ENCODE measurements at places on chromosomes 11 and 22.

GRCh38 chr11:91686281-91686680 is 538.3 kb upstream of the FAT3 start:
- DNase-seq = no peak

GRCh38 chr11:90997241-90997640 is 774.4 kb upstream of the CHORDC1 start:
- DNase-seq = no peak

DNA sequence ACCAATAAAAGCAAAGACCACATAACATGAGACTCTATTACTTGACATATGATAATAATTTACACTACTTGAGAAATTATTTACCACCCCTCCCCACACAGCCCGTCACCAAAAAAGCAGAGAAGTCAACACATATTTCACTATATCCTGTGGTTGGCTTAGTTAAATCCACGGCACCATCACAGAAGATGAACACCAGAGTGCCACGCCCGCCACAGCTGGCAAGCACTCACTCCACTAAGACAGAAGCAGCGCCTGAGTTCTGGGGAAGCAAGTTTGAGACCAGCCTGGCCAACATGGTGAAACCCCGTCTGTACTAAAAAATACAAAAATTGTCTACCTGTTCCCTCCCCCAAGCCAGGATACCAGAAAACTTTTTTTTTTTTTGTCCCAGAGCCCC is 53.1 kb downstream of the PACSIN2 start:
- DNase-seq = no peak

DNA sequence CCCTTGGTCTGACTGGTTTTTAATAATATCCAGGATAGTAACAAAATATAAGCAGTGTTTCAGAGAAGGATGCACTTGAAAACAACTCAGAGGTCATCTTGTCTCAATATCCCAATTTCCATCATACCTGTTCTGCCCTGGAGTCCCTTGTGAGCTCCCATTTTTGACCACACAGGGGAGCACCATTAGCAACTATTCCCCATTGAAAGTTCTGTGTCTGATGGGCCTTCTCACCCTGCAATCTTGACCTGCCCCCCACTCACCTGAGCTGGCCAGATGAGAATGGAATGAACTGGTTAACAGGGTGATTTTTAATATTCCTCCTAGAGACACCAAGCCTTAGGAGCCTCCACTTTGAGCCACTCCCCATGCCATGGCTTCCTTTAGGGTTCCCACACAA is 3.8 kb upstream of the CAPN5 start:
- DNase-seq = no peak

GRCh38 chr11:67301951-67302516 is 1.3 kb upstream of the SSH3 start:
- peak; percentile 13 for DNase-seq

- DNase-seq = no peak
Measured at GRCh38 chr11:59295435-59295834, 63.3 kb upstream of the OR5AN1 start.

- no peak for DNase-seq
Measured at GRCh38 chr22:39689421-39689820, 118.9 kb downstream of the CACNA1I start.

GRCh38 chr11:112776834-112777233 is 184.4 kb upstream of the NCAM1 start:
- DNase-seq = no peak

GRCh38 chr11:122267602-122268001 is 151.6 kb upstream of the BLID start:
- no peak for DNase-seq

GRCh38 chr11:5514841-5515240 is 1.7 kb downstream of the UBQLNL start:
- DNase-seq = no peak

DNA sequence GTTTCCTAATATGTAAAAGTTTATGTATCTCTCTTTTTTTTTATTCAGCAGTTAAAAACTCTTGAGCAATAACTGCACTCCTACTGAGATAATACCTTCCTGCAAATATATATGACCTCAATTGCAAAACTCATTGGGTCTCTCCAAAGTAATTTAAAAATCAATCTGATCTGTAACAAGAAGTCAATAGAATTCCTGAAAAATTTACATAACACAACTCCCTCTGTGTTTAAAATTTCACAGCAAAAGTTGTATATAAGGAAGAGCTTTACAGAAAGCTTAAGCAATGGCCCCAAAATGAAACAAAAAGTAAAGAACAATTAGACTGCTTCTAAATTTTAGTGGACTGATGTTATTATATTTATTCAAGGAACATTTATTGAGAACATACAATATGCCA is 313.4 kb downstream of the DLG2 start:
- no peak for DNase-seq

- no peak for DNase-seq
Measured at GRCh38 chr22:36976606-36977005, 42.6 kb downstream of the TST start.

DNA sequence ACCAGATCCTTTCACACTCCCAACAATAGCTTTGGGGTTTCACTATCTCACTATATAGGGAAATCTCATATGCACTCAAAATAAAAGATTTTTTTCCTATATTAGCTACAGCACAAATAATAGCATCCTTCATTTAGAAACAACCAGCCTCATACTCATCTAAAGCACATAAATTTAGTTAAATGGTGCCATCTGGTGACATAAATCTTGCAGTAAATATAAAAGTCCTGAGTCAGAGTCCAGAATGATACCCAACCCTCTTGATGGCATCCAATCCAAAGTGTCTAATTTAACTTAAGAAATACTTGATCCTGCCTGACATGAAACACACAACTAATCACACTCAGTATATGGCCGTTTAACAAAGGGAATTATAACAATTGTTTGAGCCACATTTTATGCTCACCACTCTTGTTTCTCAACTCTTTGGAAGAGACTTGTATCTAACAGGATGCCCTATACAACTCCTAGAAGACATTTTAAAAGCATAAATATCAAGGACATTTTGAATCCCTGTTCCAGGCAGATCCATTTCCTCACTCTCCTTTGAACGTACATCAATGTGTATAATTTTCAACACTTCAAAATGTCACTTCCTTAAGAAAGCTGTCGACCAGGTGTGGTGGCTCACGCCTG is 36.2 kb downstream of the DLG2 start:
- no peak for DNase-seq

DNA sequence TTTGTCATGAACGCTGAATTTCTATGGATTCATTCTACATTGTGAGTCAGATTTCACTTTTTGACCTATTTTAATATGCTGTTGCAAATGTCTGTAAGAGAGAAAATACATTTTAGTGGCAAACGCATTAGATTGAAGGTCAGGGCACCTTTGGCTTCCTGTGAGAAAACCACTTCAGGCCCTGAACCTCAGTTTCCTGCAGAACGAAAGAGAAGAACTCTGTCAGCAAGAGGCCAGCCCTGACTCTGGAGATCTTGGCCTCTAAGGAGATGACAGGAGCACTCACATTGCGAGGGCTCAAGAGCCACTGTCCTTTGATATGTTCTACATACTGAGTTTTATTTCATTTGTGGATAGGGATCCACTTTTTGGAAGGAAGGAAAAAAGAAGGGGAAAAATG is 83.6 kb downstream of the KCNJ1 start:
- DNase-seq = no peak

GRCh38 chr22:37703906-37704305 is 7.1 kb downstream of the TRIOBP start:
- DNase-seq = no peak

GRCh38 chr11:122248131-122248530 is 132.1 kb upstream of the BLID start:
- DNase-seq = no peak

- no peak for DNase-seq
Measured at GRCh38 chr22:44876921-44877320, 124.5 kb downstream of the ARHGAP8 start.

GRCh38 chr11:106178361-106178760 is 100.9 kb downstream of the AASDHPPT start:
- no peak for DNase-seq

GRCh38 chr11:60477035-60477445 is 15.5 kb upstream of the MS4A12 start:
- no peak for DNase-seq

GRCh38 chr11:68813773-68814172 is 27.9 kb downstream of the CPT1A start:
- DNase-seq = no peak

DNA sequence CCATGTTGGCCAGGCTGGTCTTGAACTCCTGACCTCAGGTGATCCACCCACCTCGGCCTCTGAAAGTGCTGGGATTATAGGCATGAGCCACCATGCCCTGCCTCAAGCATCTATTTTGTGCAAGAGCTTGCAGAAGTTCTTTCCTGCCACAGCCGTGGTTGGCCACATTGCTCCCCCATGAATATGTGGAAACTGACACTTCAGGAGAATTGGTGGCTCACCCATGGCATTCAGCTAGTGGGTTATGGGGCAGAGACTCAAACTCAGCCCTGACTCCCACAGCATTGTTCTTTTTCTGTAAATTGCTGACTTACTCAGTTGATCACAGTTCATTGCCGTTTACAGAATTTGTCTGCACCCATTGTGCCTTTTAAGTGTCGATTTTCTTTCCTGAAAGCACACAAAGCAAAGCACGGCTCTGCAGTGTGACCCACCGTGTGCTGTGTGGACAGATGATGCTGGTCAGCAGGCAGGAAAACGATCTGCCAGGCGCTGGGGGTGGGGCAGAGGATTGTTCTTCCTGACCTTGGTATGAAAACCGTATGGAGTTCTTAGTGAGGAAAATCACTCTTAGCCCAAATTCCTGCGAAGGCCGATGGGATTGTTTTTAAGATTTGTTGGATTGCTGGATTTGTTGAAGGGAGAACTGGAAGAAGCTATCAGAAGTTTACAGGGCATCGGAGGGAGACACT is 115.6 kb downstream of the PTPRJ start:
- no peak for DNase-seq

DNA sequence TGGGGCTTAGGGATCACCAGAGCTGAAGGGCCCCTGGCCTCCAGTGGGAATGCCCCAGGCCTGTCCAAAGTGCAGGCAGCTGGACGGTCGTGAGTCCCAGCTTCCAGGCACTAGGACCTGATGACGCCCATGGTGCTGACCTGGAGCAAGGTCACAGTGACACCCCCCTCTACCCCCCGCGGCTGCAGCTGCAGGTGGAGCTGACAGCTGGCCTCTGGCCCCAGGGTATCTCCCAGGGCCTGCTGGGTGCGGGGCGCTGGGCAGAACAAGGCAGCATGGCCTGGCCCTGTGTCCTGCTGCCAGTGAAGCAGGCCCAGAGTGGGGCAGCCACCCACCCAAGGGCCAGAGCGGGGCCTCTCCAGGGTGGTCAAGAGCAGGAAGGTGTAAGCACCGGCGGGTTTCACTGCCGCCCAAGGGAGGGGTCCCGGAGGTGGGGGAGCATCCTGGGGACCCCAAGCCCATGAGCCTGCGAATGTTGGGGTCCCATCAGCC is 553 bp upstream of the TCIRG1 start:
- DNase-seq = no peak

- DNase-seq = no peak
Measured at GRCh38 chr11:10914050-10914449, 56.2 kb upstream of the ZBED5 start.

- no peak for DNase-seq
Measured at GRCh38 chr22:40331706-40332105, 14.6 kb upstream of the ADSL start.

DNA sequence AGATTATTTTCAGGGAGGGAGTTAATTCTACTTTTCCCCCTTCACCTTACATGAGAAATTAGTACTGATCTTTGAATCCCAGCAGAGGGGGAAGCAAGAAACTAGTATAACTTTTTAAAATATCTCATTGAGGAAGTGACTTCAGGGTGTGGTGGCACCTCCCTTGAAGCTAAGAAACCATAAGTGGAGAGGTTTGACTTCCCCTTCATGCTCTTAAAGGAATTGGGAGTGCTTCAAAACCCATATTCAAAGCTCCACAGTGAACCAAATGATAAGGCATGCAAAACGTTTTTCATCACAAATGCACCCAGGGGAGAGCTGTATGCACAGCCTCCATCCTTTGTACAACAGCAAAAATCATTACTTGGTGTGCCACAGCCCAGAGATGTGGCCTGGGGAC is 540 bp downstream of the MS4A14 start:
- no peak for DNase-seq

DNA sequence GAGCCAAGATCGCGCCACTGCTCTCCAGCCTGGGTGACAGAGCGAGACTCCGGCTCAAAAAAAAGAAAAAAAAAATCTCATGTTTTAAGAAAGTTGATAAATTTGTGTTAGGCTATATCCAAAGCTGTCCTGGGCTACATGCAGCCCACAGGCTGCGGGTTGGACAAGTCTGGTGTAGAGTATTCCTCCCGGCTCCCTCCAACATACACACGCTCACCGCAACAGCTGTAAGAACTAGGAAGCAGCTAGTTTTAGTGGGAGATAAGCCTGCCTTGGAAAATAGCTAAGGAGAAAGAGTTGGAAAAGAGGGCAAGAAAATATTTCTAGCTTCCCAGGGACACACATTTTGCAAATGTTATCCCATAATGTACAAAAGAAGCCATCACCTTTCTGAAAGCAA is 46.6 kb downstream of the CELF1 start:
- DNase-seq = no peak

DNA sequence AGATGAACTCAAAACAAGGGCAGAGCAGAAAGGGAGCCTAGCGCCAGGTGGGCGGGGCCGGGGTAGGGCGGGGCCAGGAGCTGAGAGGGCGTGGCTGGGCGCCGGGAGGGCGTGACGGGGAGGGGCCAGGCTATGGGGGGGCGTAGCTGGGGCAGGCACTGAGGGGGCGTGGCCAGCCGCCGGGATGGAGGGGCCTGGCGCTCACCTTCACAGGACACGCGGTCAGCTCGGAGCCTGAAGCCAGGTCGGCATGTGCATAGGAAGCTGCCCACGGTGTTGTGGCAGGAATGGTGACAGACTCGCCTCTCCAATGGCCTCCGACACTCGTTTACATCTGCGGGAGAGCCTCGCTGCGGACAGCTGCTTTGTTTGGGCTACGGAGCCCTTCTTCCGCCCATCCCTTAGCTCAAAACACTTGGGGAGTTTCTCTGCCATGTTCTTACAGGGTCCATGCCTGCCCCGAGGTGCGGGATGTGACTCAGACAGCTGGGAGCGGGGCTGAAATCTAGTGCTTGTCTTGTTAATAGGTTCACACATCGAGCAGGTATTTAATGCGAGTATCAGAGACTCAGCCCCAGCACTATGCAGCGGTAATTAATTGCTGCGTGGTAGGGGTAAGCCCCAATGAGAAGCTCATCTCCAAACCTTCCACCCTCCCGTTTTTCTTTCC is 13.4 kb downstream of the VWCE start:
- peak; percentile 53 for DNase-seq

GRCh38 chr11:35065566-35065965 is 73.4 kb upstream of the CD44 start:
- no peak for DNase-seq

DNA sequence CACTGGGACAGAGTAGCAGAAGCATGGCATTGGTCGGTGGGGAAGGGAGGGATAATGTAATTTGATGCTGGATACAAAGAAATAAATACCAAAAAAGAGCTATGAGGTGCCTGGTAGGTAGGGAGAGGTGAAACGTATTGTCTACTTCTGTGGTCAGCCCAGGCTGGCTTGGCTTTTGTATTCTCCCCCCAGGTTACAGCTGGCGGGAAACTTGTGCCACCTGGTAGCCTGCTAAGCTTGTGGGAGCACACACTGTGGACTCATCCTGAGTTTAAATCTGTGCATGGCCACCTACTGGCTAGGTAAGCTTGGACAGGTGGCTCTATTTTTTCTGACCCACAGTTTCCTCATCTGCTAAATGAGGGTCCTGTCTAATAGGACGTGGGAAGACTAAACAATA is 165.2 kb upstream of the E2F8 start:
- no peak for DNase-seq

GRCh38 chr11:127632546-127632945 is 632.0 kb upstream of the KIRREL3 start:
- no peak for DNase-seq

GRCh38 chr11:70202920-70203750 is at the start of gene FADD:
Gene FADD (plus strand): TSS chr11:70203296. CDS start chr11:70203460, 164 bp downstream.
- DNase-seq = peak; percentile 83

Data from GM12892 (cell line).